ENCODE measurements at places on chromosomes 3 and 15. TPM values are rescaled to one million over a fixed set of nuclear protein-coding genes. Genes with fewer than 3 reads are reported as not detected.

- DNase-seq, result peak; percentile 32
These were observed 13.1 kb downstream of the SLC6A6 start for GRCh38 chr3:14415501-14415900.

GRCh38 chr3:140627756-140628155 is 50.1 kb upstream of the TRIM42 start:
- no peak for DNase-seq

DNA sequence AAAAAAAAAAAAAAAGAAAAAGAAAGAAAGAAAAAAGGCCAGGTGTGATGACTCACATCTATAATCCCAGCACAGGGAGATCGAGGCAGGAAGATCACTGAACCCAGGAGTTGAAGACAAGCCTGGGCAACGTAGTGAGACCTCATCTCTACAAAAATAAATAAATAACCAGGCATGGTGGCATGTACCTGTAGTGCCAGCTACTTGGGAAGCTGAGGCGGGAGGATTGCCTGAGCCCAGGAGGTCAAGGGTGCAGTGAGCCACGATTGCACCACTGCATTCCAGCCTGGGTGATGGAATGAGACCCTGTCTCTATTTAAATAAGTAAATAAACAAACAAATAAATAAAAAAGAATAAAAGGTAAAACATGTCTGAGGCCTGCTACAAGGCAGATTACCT is 39.3 kb upstream of the LACTB start:
- peak; percentile 78 for DNase-seq

DNA sequence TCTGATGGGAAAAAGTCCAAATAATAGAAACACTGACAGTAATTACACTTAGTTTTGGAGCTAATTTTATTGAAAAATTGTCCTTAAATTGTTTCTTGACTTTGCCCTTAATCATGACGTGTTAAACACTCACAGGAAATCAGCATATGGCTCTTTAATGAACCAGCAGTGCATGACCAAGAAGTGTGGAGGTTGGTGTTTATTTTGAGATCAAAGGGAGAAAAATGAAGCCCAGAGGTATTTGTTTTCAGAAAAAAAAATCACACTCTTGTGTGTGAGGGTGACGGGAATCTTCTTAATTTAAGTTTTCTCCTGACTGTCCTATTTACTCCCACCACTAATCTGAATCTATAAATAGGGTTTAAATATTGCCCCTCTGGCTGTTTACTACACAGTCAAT is 28.8 kb upstream of the SYNM start:
- DNase-seq, result no peak

DNA sequence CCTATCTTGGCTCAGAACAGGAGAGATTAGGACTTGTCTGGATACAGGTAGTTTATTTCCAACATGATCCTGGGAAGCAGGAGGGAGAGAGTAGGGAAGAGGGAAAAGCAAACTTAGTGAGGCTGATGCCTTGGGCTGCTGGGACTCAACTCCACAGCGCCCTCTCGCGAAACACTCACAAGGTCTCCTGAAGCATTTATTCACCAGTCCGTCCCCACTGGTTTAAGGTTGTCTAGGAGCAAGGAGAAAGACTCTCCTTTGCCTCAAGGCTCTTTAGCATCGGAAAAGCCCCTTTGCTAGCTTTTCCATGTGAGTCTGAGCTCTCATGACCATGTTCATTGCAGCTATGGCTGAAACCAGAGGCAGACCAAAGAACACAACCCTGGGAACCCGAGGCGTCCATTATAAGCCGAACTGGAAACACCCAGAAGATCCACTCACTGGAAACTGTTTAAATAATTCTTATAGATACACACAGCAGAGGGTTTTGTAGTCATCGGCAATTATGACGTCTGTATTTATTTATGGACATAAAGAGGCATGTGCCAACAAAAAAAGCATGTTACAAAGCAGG is 244.5 kb downstream of the CD47 start:
- DNase-seq, result peak; percentile 80

DNA sequence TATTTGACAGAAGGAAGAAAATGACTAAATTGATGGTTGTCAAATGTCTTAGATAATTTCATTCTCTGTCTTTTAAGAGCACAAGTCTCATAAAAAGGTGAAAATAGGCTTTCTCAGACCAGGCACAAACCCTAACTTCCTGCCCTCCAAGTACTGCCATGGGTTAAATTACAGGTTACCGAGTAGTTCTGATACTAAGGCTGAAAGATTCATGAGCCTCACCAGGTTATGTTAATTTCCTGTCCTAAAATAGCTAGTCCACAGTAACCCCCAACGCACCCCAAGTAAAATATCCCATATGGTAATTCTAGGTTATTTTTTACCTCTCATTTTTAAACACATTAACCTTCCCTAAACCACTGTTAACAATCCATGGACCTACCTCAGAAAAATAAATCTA is 42.0 kb downstream of the GSK3B start:
- DNase-seq, result no peak

DNA sequence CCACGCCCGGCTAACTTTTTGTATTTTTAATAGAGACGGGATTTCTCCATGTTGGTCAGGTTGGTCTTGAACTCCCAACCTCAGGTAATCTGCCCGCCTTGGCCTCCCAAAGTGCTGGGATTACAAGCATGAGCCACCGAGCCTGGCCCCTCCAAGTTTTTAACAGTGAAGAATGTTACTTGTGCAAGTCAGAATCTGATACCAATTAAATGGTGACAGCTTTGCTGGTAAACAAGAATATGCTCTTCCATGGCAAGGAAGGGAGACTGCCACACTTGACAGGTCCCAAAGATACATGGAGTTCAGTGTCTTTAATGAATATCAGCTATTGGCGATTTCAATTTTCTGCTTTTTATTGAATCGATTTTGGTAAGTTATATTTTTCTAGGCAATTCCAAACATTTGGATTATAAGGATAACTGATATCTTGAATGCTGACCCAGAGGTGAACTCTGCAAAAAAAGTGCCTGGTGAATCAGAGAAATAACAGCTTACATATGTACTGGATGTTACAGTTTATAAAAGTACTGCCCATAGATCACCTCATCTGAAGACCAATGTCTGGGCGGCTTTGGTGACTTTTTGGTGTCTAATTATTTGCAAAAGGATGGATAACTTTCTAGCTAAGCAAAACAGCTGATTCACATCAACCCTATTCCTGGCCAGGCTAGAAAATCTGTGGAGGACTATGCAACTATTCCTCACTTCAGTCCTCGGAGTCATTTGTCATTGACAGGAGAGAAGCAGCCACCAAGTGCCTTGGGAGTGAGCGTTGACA is 1.2 kb downstream of the PARP16 start:
- DNase-seq, result no peak

DNA sequence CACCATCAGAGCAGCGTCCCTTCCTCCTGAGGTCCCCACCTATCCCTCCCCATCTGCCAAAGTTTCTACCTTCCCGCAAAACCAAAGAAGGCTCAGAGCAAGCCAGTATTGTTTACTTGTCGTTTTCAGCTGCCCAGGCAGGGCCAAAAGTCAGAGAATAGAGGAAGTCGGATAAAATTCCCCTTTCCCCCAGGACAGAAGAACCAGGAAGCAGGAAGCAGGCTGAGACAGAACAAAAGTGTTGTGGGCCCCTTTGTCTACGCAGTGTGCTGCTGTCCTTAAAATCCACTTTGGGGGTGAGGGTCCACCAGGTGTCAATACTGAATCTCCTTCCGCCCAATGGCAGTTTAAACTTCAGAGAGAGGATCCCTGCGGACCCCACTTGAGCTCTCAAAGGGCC is 18.5 kb upstream of the RPL32 start:
- no peak for DNase-seq

DNA sequence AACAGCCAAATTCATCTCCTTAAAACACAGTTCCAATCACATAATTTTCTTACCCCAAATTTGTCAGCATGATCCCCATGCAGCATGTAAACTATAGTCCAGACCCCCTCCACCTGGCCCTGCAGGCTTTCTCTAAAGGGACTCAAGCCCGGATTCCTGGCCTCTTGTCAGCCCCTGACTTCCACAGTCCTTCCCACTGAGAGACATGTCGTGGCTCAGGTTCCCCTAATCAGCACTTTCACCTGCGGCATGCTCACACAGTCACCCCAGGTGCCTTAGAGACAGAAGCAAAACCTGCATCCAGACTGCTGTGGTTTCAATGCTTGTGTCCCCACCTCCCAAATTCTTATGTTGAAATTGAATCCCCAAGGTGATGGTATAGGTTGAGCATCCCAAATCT is 372.7 kb upstream of the ATP10A start:
- no peak for DNase-seq

DNA sequence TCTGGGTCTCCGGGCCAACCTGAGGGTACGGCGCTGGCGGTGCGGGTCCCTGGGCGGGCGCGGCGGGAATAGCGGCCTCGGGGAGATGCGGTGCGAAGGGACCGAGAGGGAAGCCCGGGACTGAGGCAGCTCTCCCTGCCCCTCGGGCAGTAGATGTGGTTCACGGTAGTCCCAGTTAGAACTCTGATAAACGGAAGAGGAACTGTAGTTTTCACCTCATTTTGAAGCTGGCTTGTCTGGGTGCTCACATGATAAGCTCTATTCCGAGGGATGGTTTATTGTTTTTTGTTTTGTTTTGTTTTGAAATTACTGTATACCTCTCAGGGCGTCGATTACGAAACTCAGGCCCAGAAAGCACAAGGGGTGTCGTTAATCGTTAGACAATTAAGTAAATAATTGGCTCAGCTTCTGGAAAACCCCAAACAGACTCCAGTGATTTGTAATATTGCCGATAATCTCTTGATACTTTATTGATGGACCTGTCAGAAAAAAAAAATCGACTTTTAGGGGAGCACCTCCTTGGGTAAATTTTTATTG is 413 bp downstream of the NUSAP1 start:
- DNase-seq, result peak; percentile 49

MAP2K1 gene
- total RNA-seq, result 57.7 TPM

CCR9 gene
- total RNA-seq, result not detected

FOXB1 gene
- total RNA-seq, result not detected

Measured in bronchial epithelial cell (primary cell).